Smooth muscle cell of bladder (primary cell): ENCODE measurements at places on chromosomes 12 and 14. TPM values are rescaled to one million over a fixed set of nuclear protein-coding genes. Genes with fewer than 3 reads are reported as not detected.

Gene TMEM260
- total RNA-seq: 14.6 and 15.3 TPM in 2 replicates

Gene PRKD1
- total RNA-seq: 12.4 and 18.4 TPM in 2 replicates

Gene ANO4
- total RNA-seq: 0.46 and 2.4 TPM in 2 replicates

Gene EML5
- total RNA-seq: under 0.01 TPM in 2 replicates

Gene KLRF1
- total RNA-seq: 0.18 and 0.43 TPM in 2 replicates

Gene CLEC4C
- total RNA-seq: not detected in 2 replicates

Gene NUAK1
- total RNA-seq: 17.9 and 25.8 TPM in 2 replicates

Gene EVL
- 13.5 and 19.7 TPM in 2 replicates for total RNA-seq

Gene ACVRL1
- total RNA-seq: 19.8 and 34.7 TPM in 2 replicates

Gene RASSF9
- 0.85 and 1.3 TPM in 2 replicates for total RNA-seq

Gene DIO2
- total RNA-seq: 2.4 and 14.1 TPM in 2 replicates

Gene KRT77
- not detected in 2 replicates for total RNA-seq

Gene CCDC38
- total RNA-seq: not detected in 2 replicates

Gene EFS
- total RNA-seq: 1.5 and 3.1 TPM in 2 replicates

Gene CRIP1
- total RNA-seq: 2.0 and 3.3 TPM in 2 replicates

Gene TAS2R7
- total RNA-seq: not detected in 2 replicates

Gene CD69
- total RNA-seq: 0.14 TPM in 1 of 2 replicates, not detected in the other

Gene CLEC1B
- total RNA-seq: not detected in 2 replicates

Gene RPL36AL
- total RNA-seq: 441 and 446 TPM in 2 replicates

Gene RNASE3
- total RNA-seq: not detected in 2 replicates

Gene C12orf50
- under 0.01 TPM in 1 of 2 replicates, not detected in the other for total RNA-seq

Gene POTEM
- total RNA-seq: not detected in 2 replicates

Gene WNT5B
- total RNA-seq: 14.7 and 30.3 TPM in 2 replicates

Gene BATF
- total RNA-seq: not detected in 2 replicates

Gene SERPINA10
- total RNA-seq: not detected in 2 replicates

Gene CPNE6
- not detected in 2 replicates for total RNA-seq

Gene GLIPR1L1
- total RNA-seq: not detected in 2 replicates

Gene KLRD1
- under 0.01 and 0.46 TPM in 2 replicates for total RNA-seq

Gene ACRBP
- 0.28 and 0.37 TPM in 2 replicates for total RNA-seq

Gene ATXN2
- 15.6 and 22.2 TPM in 2 replicates for total RNA-seq

Gene ARPC3
- 209 and 214 TPM in 2 replicates for total RNA-seq

Gene COCH
- total RNA-seq: 0.14 and 0.18 TPM in 2 replicates

Gene ANAPC5
- 113 and 126 TPM in 2 replicates for total RNA-seq

Gene CCDC60
- total RNA-seq: not detected in 2 replicates

Gene CCDC198
- not detected in 2 replicates for total RNA-seq

Gene ENDOU
- total RNA-seq: not detected in 2 replicates
